ENCODE measurements at places on chromosomes 1 and 21.

GRCh38 chr1:39877231-39877778 is 6.0 kb downstream of the TRIT1 start:
- DNase-seq: peak; percentile 37

GRCh38 chr1:57192222-57192621 is 226.4 kb upstream of the C8B start:
- DNase-seq: no peak

- DNase-seq: no peak
Measured at GRCh38 chr1:203600782-203601513, 25.7 kb upstream of the ATP2B4 start.

GRCh38 chr1:154584267-154584994 is 16.9 kb downstream of the CHRNB2 start:
- DNase-seq: no peak

DNA sequence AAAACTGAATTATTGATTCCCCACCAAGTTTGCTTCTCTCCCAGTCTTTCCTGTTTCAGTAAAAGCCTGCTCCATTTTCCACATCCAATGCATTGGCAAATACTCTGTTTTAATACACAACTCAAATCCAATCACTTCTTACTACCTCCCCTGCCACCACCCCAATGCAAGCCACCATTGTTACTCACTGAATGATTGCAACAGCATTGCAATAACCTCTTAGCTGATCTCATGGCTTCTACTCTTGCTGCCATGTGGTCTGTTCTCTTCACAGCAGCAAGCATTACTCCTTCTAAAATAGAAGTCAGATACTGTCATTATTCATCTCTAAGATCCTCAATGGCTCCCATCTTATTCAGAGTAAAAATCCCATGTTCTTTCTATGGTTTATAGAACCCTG is 123.4 kb downstream of the ATP6V1G3 start:
- DNase-seq: no peak

GRCh38 chr1:206573319-206573718 is 38.9 kb downstream of the EIF2D start:
- no peak for DNase-seq

DNA sequence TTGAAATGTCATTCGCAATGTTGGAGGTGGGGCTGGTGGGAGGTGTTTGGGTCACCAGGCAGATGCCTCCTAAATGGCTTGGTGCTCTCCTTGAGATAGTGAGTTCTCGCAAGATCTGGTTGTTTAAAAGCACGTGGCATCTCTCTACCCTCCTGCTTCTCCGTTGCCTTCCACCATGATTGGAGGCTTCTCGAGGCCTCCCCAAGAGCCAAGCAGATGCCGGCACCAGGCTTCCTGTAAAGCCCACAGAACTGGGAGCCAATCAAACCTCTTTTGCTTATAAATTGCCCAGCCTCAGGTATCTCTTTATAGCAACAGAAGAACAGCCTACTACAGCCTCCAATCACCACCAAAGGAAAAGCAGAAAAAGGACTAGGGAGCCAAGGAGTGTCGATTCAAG is 80.5 kb downstream of the PDE9A start:
- no peak for DNase-seq

DNA sequence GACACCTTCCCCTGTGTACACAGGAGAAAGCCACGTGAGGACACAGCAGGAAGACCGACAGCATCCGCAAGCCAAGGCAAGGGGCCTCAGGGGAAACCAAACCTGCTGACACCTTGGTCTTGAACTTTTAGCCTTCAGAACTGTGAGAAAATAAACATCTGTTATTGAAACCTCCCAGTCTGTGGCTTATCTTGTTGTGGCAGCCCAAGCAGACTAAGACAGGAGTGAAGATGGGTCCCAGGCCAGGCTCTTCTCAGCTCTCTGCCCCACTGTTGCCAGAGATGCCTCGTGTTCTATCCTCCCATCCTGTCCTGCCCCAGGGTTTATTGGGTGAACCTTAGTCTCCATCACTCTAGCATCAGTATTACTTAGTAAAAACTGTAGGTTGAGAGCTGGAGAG is 236.3 kb downstream of the MATN1 start:
- DNase-seq: no peak

DNA sequence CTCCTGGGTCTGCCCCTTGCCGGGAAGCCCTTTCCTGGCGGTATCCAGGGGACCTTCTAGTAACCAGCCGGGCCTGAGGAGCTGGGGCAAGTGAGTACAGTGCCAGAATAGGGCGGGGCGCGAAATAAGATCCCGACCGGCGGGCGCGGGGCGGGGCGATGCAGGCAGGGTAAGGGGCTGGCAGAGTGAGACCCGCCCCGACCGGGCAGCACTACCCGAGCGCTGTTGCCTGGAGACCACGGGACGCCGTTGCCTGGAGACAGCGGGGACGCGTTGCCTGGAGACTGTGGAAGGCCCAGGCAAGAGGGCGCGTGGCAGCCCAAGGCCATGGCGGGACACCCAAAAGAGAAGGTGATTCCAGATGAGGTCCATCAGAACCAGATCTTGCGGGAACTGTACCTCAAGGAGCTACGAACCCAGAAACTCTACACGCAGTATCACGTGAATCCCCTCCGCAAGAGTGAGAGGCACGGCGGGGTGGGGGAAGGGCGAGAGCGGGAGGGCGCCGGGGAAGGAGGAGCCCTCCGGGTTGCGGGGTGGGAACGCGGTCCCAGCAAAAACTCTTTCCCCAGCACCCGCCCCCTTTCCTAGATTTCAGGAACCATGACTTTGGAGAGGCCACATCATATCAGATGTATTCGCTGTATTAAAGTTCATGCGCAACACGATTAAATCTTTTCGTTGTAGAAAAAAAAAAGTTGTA is 24.3 kb downstream of the EBNA1BP2 start:
- DNase-seq: peak; percentile 98

DNA sequence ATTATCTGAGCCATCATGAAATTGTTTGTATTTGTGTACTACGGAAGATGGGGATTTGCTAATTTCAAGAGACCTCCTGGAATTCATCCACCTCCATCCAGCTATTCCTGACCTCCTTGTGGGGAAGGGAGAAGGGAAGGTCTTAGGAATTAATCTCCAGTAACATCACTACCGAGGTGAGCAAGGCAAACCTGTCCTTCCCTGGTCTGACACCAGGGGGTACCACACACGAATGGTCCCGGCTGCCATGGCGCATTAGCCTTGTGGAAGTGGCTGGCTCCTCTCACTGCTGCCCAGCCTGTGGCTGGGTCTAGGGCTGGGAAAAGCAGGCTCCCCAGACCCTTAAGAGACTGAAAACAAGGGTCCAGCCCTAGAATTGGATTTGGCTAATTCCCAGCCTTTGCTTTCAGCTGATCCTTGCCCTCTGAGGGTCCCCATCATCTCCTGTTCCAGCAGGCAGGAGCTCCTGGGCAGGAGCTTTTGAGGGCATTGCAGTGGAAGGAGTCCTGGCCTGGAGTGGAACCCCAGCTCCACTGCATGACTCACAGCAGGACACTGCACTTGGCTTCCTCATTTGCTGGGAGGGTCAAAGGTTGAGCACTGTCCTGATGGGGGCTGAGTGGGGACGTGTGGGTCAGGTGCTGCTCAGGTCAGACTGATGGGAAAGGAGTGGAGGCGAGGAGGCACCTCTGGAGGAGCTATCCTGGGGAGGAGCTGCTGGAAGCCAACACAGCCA is 34.8 kb downstream of the RIMS3 start:
- DNase-seq: peak; percentile 3

DNA sequence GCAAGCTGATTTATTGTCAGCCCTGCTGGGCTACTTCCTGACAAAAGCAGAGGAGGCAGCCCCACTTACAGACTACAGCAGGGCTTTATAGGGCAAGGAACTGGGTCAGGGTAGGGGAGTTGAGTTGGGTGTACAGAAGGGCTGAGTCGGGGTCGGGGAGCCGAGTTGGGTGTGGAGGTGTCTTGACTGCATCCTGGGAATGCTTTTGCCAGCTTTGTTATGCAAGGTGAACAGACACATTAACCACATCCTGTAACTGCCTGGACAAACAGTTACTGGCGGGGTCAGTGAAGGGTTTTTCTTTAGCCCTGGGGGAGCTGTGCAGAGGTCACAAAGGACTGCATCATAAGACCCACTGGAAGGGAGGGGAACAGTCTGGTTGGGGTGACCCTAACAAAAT is 39.1 kb upstream of the GBP5 start:
- DNase-seq: no peak

- no peak for DNase-seq
Measured at GRCh38 chr1:173201969-173202368, 5.2 kb downstream of the TNFSF4 start.

DNA sequence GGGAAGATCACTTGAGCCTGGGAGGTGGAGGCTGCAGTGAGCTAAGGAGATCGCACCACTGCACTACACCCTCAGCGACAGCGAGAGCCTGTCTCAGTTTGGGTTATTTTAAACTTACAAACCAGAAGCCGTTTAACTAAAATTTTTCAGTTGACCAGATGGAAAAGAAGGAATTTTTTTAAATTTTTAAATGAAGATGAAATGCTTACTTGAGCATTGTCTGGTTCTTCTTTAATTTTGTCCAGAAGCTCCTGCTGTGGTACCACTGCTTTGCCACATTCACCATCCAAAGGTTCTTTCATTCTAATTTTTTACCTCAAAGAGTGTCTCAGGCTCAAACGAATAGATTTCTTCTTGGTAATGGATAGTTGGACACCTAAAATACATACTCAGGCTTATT is 1.4 kb downstream of the ZMYM6 start:
- no peak for DNase-seq

GRCh38 chr1:156591432-156592157 is at the start of gene NAXE:
Gene NAXE (plus strand): TSS chr1:156591776. CDS start chr1:156591805, 29 bp downstream.
- DNase-seq: peak; percentile 69

- no peak for DNase-seq
Measured at GRCh38 chr1:229086686-229087085, 184.2 kb upstream of the RAB4A start.

- DNase-seq: peak; percentile 42
Measured at GRCh38 chr1:155126556-155127104, 1.0 kb upstream of the EFNA1 start.

DNA sequence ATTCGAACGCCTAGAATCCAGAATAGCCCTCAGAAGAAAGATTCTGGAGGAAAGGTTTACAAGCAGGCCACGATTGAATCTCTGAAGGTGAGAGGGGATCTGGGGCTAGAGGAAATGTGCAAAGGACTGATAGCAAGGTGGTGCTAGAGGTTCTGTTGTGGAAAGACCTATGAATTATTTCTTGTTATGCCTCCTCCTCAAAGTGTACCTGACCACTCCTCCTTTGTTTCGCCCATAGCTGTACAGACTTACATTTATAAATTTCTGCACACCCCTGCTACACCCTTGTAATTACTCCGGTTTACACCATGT is 986 bp downstream of the TCEANC2 start:
- DNase-seq: peak; percentile 4

- DNase-seq: no peak
Measured at GRCh38 chr1:227723474-227723873, 11.6 kb downstream of the JMJD4 start.

DNA sequence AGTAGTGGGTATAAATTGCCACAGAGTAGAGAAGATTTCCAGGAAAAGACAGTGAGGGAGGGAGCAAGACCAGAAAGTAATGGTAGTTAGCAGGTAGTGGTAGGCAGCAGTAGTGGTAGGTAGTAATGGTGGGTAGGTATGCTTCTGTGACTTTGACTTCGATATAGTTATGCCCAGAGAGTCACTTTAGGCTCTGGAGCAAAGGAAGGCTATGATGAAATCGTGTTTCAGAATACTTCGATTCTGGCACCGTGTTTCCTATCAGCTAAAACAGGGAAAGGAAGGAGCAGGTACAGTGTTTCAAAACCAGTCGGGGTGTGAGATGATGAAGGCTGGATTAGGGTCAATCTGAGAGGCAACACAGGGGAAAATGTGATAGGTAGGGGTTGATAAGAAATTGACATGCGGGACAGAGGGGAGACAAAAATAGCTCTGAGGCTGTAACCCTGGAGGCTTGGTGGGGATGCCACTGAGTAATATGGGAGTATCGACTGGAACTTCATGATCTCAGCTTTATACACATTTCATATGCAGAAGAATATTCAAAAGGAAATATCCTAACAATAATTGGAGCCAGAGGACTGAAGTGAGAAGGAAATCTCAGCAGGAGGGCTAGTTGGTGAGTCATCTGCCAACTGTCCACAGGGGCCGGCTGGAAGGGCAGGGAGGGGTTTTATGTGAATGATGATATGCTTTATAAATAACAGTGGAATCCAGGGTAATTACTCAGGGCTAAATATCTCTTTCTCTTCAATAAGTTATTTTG is 25.2 kb upstream of the TRIM45 start:
- no peak for DNase-seq

DNA sequence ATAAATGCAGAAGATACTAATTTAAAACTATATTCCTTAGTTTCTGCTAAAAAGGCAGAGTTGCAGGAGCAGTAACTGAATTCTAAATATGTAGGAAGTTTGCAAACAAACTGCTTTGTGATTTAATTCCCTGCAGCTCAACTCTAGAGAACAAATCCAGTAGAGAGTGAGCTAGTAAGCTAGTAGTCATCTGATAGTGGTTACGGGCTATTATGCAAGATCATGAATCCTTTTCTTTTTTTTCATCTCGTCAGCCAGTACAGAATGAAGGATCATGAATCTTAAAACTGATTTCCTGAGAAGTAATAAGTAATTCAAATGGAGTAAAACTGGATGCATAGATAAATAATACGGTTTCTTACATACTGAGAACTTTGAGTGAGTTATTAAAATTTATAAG is 3.3 kb downstream of the DPH5 start:
- DNase-seq: no peak

DNA sequence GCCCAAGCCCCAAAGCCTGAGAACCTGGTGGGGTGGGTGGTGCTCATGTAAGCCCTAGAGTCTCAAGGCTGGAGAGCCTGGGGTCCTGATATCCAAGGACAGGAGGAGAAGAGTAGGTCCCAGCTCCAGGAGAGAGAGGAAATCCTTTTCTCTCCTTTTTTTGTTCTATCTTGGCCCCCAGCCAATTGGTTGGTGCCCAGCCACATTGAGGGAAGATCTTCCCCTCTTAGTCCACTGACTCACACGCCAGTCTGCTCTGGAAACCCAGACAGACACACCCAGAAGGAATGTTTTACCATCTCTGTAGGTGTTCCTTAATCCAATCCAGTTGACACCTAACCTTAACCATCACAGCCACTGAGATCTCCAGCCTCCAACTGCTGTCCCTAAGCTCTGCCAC is 16.2 kb upstream of the LIN9 start:
- DNase-seq: no peak

GRCh38 chr1:159826441-159827101 is at the start of gene SLAMF8:
Gene SLAMF8 (plus strand): TSS chr1:159826873. CDS start chr1:159826899, 26 bp downstream.
- DNase-seq: no peak

DNA sequence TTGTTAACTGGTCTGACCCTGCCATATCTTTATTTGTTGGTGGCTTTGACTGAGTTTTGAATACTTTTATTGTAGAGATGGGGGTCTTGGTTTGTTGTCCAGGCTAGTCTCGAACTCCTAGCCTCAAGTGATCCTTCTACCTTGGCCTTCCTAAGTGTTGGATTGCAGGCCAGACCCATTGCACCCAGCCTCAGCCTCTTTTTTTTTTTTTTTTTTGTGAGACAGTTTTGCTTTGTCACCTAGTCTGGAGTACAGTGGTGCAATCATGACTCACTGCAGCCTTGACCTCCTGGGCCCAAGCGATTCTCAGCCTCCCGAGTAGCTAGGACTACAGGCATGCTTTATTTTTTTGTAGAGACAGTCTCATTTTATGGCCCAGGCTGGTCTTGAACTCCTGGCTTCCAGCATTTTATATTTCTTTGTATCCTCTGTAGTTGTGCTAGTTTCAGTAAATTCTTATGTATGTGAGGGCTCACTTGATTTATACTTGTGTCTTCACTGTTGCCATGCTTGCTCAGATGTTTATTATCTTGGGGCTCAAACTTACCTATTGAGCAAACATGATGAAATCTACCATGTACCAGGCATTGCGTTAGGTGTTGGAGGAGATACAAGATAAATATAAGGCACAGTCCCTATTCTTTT is 24.1 kb downstream of the THRAP3 start:
- no peak for DNase-seq

Measured in NCI-H1105 treated with DMSO at 0.1 percent for 48 hours (cell line).